ENCODE measurements at places on chromosomes 5 and 9.

DNA sequence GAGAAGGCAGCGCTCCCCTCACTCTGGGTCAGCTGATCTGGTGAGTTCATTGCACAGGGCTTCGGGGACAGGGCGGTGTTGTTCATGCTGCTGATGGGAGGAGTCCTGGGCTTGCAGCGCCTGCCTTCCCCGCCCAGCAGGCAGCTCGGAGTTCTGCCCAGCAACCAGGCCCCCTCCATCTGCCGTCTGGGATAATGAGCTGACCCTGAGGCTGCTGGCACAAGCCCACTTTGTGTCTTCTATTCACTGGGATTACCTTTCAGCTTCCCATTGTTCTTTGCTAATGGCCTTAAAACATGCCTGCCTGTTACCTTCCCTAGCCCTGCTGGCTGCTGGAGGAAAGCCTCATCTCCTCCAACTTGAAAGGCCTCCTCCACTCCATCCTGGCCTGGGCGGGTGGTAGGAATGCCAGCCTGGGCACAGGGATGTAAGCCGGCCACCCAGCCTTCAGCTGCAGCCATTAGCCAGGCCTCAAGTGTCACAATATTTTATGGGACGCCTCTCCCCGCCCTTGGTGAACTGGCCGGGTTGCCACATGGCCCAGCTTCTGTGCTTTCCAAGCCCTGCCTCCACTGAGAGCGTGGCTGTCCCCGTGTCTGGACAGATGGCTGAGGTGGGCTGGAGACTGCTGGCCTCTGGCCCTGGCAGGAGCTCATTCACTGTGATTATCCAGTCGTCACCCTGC, 70.4 kb downstream of the GADD45G start:
- DNase-seq, result peak; percentile 83

DNA sequence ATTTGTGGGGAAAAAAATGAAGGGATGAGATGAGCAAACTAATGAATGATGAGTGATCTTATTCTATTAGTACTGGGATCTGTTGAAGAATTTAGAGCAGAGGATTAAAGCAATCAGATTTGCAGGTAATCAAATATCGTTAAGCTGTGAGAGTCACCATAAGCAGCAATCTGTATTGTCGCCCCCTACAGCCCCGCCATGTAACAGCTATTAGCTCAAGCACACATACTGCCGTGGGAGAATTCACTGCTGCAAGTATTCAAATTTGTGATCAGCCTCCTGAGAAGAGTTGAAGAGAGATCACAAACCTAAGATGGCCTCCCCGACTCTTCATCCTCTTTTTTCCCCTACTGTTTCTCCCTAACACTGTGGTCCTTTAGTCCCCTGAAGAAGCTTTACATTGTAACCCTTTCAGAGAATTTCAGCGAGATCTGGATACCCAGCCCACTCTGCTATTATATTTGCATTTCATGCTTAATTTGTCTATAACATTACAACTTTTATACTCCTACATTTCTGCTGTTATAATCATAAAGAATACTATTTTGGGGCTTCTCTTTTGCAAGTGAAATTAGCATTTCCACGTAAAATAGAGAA, 28.5 kb upstream of the PHF24 start:
- DNase-seq, result no peak

DNA sequence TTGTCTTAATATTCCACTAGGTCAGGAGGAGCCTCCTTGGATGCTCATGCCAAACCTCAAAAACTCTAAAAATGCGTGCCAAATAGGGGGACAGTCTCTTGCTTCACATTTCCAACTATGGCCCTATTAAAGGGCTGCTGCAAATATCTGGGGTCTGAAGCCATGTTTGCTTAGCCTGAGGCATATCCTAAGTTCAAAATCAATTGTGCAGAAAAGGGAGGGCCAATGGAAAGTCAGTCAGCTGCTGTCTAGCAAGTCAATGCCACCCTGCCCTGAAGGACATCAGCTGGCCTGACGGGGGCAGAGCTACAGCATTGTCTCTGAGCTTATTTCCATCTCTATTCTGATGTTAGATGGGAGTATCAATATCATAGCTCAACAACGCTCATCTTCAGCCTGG, 93.6 kb downstream of the SH3TC2 start:
- DNase-seq, result no peak

- DNase-seq, result no peak
These were observed 12.8 kb downstream of the SLC12A7 start for GRCh38 chr5:1098986-1099597.

GRCh38 chr9:126965541-126966428, 51.2 kb downstream of the RALGPS1 start:
- DNase-seq, result peak; percentile 65

- no peak for DNase-seq
These were observed 4.3 kb downstream of the FYB1 start for GRCh38 chr5:39214912-39215709.

DNA sequence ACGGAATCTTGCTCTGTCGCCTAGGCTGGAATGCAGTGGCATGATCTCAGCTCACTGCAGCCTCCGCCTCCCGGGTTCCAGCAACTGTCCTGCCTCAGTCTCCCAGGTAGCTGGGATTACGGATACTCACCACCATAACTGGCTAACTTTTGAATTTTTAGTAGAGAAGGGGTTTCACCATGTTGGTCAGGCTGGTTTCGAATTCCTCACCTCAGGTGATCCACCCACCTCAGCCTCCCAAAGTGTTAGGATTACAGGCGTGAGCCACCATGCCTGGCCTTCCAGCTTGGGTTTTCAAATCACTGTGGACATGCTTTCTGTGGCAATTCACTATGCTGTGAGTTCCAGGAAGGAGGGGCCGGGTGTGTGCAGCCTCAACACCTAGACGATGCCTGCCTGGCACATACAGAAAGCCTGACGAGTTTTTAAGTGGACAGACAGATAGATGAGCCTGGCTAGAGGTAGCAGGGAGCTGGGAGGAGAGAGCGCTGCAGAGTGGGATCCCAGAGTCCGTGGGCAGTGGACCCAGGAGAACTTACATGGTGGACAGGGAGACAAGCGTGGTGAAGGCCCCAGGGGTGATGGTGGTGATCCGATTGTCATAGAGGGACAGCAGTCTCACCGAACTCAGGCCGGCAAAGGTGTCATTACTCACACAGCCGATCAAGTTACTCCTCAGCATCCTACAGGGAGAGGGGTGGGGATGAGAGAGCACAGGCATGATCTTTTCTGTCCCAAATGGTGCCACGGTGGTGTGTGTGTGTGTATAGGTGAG, 173.4 kb upstream of the PANK3 start:
- no peak for DNase-seq

GRCh38 chr5:169933127-169933526, 47.2 kb downstream of the INSYN2B start:
- no peak for DNase-seq

- DNase-seq, result no peak
These were observed 62.8 kb downstream of the IPPK start for GRCh38 chr9:92607088-92607487.

DNA sequence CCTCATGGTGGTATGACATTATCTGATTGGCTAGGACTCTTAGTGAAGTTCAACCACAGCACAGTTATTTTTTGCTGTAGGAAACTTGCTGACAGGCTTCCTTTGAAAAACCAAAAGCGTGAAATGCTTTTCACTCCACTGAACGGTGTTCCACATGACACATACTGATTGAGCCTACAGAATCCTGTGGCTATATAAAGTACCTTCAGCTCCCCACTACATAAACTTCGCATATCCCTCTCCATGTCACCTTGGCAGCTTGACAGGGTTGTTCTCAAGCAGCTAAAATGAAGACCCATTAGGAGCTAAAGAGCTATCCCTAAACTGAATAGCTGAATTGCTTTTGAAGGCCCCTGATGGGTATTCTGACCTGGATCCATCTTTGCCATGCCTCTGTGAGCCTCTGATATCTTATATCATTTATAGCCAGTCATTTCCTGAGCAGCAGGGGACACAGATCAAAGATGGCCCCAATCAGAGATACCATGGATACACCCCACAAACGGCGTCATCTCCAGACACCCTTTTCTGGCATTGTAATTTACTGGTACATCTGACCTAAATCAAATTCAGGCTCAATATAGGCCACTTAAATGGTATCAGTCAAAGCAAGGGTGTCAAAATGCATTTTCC, 91.5 kb downstream of the APBA1 start:
- DNase-seq, result no peak

GRCh38 chr5:81626524-81626923, 124.4 kb downstream of the SSBP2 start:
- DNase-seq, result no peak

GRCh38 chr5:168114444-168115017, 176.9 kb upstream of the WWC1 start:
- no peak for DNase-seq

GRCh38 chr5:32225445-32225844, 51.3 kb upstream of the GOLPH3 start:
- no peak for DNase-seq

DNA sequence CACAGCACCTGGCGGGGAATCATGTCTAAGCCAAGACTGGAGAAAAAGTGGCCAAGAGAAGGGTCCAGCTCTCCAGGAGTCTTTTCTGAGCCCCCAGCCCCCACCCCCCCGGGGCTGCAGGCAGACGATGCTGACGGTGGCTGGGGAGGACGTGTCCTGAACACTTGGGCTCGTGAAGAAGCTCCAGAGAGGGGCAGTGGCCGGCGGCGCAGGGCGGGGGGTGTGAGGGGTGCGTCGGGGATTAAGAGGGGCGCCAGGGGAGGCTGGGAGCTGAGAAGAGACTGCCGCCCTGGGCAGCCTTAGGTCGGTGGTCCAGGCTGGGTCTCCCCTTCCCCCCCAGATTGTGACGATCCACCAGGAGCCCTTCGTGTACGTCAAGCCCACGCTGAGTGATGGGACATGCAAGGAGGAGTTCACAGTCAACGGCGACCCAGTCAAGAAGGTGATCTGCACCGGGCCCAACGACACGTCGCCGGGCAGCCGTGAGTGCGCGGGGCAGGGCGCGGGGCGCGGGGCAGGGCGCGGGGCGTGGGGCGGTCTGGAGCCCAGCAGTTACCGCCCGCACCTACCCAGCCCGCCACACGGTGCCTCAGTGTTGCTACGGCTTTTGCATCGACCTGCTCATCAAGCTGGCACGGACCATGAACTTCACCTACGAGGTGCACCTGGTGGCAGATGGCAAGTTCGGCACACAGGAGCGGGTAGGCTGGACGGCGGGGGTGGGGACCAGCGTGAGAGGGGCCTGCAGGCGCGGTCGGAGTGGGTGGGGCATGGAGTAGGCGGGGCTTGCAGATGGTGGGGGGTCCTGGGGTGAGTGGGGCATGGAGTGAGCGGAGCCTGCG, 8.9 kb downstream of the LRRC26 start:
- DNase-seq, result no peak

- no peak for DNase-seq
These were observed 485.8 kb downstream of the ARHGEF28 start for GRCh38 chr5:74111764-74112163.

GRCh38 chr5:55451976-55452375, 82.8 kb downstream of the PLPP1 start:
- no peak for DNase-seq

DNA sequence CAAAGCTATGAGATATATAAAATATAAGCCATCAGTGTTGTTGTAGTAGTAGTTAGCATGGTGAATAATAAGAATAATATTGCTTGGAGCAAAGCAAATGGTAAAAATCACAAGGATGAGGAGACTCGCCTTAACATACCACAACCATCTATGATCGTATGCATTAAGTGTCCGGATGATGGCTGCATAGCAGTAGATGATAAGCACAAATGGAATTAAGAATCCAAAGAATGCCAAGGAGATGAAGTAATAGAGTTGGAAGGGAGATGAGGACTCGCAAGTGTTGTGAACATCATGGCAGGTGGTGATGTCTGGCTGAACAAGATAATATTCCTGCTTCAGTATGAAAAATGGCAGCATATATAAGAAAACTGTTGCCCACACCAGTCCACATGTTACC, 5.5 kb downstream of the F2RL2 start:
- DNase-seq, result no peak

GRCh38 chr9:1460143-1460769, 410.1 kb downstream of the DMRT2 start:
- no peak for DNase-seq

DNA sequence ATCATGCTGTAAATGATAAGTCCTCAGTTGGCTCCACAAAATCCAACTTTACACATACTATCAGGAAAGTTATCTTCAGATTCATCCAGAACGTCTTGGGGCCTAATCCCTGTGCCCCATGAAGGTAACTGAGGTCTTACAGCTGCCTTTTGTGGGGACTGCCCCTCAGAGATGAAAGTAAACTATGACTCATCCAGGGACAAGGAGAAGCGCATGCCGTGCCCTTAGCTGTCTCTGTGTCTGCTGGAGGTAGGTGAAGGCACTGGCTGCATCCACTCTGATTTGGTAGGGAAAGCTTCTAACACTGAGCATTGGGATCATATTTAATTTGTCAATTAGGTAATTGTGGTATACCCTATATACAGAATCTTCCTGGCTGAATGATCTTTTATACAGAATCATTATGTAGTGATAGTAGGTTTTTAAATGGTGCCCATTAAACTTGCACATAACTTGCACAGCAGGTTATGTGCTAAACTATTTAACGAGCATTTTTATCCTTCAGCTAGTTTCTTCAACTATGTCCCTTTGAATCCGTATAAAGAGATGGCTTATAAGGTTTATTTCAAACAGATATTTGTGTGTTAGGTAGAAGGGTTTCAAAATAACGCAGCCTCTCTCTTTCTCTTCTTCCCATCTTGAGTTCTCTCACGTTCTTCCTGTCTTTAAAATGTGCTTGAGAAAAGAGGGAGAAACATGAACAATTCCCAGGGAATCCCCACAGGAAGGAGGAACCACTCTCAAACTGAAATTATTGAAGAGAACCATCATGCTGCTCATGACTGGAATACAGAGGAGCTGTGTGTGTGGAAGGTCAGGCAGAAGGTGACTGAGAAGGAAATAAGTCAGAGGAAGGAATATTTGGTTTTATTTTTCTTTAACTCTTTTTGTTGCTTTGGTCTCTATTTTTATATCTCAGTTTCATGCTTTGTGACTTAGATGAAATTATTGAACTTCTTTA, 250.9 kb downstream of the CD180 start:
- DNase-seq, result no peak

DNA sequence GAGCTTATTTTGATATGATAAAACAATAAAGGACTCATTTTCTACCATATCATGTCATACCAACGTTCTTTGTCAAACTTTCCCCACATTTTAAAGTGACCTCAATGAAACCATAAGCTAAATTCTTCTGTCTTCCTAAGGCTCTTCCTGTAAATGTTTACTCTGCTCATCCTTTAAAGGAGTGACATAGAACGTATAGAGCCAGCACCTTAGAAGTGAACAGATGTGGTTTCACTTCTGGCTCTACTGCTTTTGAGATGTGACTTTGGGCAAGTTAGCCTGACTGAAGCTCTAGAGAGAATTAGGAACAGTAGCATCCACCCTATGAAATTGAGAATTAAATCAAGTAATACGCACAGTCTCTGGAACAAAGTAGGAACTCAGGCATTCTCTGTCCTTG, 24.1 kb downstream of the SAR1B start:
- no peak for DNase-seq

GRCh38 chr5:34586117-34586885, 69.8 kb upstream of the RAI14 start:
- DNase-seq, result no peak

- no peak for DNase-seq
These were observed 244.6 kb downstream of the KIF4B start for GRCh38 chr5:155258161-155258560.

- DNase-seq, result no peak
These were observed 52.8 kb downstream of the HABP4 start for GRCh38 chr9:96502539-96503373.
